CD8-positive, alpha-beta memory T cell (primary cell): ENCODE measurements at places on chromosomes 4 and X.

DNA sequence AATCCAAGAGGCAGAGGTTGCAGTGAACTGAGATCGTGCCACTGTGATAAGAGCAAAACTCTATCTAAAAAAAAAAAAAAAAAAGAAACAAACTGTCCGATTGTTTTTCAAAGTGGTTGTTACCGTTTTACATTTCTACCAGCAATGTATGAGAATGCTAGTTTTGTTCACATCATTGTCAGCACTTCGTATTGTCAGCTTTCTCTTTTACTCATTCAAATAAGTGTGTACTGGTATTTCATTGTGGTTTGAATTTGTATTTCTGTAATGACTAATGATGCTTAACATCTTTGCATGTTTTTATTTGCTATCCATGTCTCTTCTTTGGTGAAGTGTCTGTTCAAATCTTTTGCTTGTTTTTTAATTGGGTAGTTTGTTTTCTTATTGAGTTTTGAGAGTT is 65.8 kb downstream of the GPR101 start:
- no peaks in the 10 kb centered on the region for H3K4me1 ChIP-seq
- no peak overlapping the region for H3K4me3 ChIP-seq
- no peak overlapping the region for H3K27ac ChIP-seq
- no peaks in the 10 kb centered on the region for H3K27me3 ChIP-seq

DNA sequence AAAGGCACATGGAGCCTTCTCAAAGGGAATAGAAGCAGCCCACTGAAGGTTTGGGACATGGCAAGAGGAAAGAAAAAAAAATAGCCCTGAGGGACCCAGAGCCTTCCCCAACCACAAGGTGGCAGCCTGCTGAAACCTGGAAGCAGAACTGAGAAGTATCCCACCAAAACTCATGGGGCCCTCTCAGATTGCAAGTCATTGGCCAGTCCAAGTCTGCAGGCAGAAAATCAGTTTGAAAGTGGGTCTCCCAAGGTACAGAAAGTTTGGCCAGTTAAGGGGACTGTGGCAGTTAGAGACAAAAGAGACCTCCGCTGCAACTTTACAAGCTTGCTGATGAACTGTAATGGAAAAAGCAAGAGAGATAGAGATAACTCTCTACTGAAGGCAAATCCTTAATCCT is 155.8 kb downstream of the ANTXR2 start:
- no peaks in the 10 kb centered on the region for H3K27me3 ChIP-seq
- no peaks in the 10 kb centered on the region for H3K36me3 ChIP-seq
- H3K4me1 ChIP-seq: no peaks in the 10 kb centered on the region
- no peak overlapping the region for H3K27ac ChIP-seq
- H3K4me3 ChIP-seq: no peak overlapping the region

DNA sequence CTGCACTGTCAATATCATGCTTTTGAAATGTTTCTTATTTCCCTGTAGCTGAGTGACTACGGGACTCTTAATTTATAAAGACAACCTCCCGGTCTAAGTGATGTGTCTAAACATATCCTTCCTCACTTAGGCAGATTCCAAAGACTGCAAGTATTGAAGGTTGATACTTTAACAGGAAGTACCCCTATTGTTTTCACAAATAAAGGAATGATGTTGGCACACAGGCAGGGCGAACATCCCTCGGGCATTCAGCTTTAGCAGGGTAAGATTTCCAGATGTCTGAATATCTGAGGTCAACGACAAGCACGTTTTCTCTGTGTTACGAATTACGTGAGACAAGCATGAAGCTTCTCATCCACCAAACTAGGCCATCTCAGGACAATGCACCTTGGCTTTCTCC is 638.0 kb upstream of the FRG1 start:
- H3K4me1 ChIP-seq: no peaks in the 10 kb centered on the region
- H3K27me3 ChIP-seq: no peaks in the 10 kb centered on the region
- no peak overlapping the region for H3K4me3 ChIP-seq
- H3K27ac ChIP-seq: no peak overlapping the region
- H3K36me3 ChIP-seq: no peaks in the 10 kb centered on the region
- no peak for DNase-seq

DNA sequence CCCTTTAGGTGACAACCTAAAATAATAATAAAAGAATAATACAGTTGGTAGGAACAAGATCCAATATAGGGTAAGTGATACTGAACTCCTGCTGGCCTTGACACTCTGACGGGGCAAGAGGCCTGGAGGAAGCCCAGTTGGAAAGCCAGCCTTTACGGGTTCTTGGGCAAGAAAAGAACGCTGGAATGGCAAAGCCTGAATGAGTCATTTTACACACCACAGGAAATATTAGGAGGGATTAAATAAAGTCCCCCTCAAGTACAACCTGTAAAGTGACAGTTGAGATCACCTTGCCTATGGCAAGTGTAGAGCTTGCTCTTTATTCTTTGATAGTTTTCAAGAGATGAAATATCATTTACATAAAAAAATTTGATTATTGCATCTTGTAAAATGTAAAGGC is 244.5 kb upstream of the TLL1 start:
- DNase-seq: no peak
- no peaks in the 10 kb centered on the region for H3K4me1 ChIP-seq
- H3K36me3 ChIP-seq: no peaks in the 10 kb centered on the region

GRCh38 chr4:98468709-98469108 is 189.7 kb downstream of the TSPAN5 start:
- no peak overlapping the region for H3K27ac ChIP-seq
- no peaks in the 10 kb centered on the region for H3K27me3 ChIP-seq
- H3K4me3 ChIP-seq: no peak overlapping the region
- DNase-seq: no peak
